Endothelial cell of umbilical vein (primary cell): ENCODE measurements at places on chromosomes 3 and 15. TPM values are rescaled to one million over a fixed set of nuclear protein-coding genes. Genes with fewer than 3 reads are reported as not detected.

GRCh38 chr3:52845157-52845556 lies 10.3 kb upstream of the MUSTN1 start:
- H3K4me3 ChIP-seq, result no peak overlapping the region
- H3K4me1 ChIP-seq, result no peaks in the 10 kb centered on the region
- no peak for DNase-seq
- H3K27ac ChIP-seq, result no peak overlapping the region
- no peaks in the 10 kb centered on the region for H3K36me3 ChIP-seq

DNA sequence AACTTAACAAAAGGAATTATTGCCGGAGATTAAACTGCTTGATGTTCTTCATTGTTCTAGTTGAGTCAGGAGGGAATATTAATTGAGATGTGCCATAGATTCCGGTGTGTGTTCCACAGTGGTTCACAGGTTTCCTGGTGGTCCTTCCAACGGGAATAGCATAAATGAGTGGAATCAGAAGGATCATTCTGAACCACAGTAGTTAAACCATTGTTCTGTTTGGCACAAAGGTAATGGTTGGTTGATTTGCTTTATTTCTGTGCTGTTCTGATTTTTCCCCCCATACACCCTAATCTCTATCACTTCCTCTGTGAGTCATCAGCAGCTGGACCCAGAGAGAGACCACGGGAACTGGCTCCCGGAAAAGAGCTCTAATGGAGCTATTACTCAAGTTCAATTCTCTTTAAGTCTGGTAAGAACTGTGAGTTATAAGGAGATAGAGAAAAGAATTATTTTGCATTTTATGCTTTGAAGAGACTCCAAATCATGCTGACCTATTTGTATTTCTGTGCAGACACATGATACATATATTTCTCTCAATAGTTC lies 627.2 kb downstream of the ZIC1 start:
- H3K4me3 ChIP-seq, result no peak overlapping the region
- H3K27me3 ChIP-seq, result no peaks in the 10 kb centered on the region
- DNase-seq, result peak; percentile 87
- H3K4me1 ChIP-seq, result peaks cover 13% of the 10 kb centered on the region
- H3K27ac ChIP-seq, result peak overlapping the region; percentile 80

DNA sequence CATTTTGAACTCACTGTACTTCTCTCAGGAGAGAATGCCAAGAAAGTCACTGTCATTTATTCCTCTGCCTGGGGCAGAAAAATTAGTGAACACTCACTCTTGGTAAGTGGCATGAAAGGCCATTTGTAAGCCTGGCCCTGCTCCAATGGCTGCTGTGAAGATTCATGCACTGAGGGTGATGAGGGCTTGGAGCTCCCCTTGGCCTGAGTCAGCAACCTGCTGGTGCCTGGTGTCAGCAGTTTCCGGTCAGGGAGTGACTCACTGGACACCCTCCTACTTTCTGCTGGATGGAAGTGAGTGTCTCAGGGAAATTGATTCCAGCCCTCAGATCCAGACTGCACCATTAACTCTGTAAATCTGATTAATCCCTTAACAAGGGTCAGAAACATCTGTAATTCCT lies 37.6 kb downstream of the TRA2B start:
- DNase-seq, result peak; percentile 82
- H3K27ac ChIP-seq, result no peak overlapping the region
- no peaks in the 10 kb centered on the region for H3K27me3 ChIP-seq
- H3K4me1 ChIP-seq, result peaks cover 6% of the 10 kb centered on the region
- no peaks in the 10 kb centered on the region for H3K36me3 ChIP-seq
- H3K4me3 ChIP-seq, result no peak overlapping the region

DNA sequence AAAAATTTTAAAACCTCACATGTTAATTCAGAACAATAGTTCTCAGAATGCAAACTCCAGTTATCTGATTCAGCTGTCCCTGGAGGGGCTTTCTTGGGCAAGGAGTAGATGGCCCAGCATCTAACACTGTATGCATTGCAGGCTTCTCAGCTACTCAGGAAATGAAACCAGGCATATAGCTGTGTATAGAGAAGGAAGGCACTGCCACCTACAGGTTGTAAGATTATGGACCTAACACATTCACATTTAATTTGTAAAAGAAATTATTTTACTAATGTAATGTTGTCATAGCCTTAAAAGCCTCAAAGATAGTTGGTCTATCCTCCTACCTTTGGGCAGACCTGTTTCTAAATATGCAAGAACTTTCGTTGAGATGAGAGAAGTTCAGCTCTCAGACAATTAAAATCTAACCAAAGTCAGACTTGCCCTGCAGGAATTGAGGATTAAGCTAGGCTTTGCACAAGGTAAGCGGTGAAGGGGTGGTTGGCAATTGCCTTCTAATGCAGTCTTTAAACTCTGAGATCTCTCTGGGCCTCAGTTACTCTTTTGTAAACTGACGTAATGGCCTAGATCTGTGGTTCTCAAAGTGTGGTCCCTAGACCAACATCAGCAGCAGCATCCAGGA lies 132.8 kb upstream of the SLC24A5 start:
- peak; percentile 68 for DNase-seq
- H3K27me3 ChIP-seq, result no peaks in the 10 kb centered on the region
- no peak overlapping the region for H3K4me3 ChIP-seq
- H3K4me1 ChIP-seq, result no peaks in the 10 kb centered on the region

DNA sequence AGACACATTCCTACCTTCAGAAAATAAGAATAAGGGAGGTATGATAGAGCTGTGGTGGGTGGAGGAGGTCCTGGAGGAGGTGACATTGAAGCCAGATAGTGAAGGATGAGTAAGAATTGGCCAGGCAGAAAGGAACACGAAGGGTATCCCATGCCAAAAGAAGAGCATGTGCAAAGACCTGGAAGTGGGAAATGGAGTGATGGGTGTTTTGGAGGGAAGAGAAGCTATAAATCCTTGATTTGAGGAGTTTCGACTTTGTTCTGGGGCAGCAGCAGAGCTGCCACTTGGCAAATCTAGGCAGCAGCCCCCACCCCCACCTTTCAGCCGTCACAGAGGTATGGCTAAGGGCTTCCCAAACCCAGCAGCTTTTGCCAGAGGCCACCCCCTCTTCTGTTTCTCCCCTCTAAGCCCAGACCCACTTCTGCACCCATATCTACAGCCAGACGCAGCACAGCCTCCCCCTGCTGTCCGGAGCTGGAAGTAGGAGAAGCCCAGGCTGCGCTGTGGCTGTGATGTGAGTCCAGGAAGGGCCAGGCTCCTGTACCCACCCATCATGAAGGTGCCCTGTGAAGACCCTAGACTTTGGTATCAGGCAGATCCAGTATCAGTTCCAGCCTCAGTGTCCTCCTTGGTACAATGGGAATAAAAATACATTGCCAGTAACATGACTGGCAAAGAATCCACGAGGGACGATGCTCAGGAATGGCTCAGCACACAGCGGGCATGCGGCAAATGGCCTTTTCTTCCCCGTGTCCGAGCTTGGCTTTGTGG lies 188.7 kb upstream of the LINGO1 start:
- peaks cover 37% of the 10 kb centered on the region for H3K27me3 ChIP-seq
- no peak overlapping the region for H3K4me3 ChIP-seq

GRCh38 chr3:125220727-125221429 lies 8.3 kb upstream of the SLC12A8 start:
- no peaks in the 10 kb centered on the region for H3K27me3 ChIP-seq
- H3K36me3 ChIP-seq, result no peaks in the 10 kb centered on the region
- no peak overlapping the region for H3K27ac ChIP-seq
- no peak overlapping the region for H3K4me3 ChIP-seq
- no peaks in the 10 kb centered on the region for H3K4me1 ChIP-seq
- no peak for DNase-seq

- no peaks in the 10 kb centered on the region for H3K36me3 ChIP-seq
- no peak for DNase-seq
- no peak overlapping the region for H3K4me3 ChIP-seq
- H3K4me1 ChIP-seq, result peaks cover 27% of the 10 kb centered on the region
- no peak overlapping the region for H3K27ac ChIP-seq
Measured at GRCh38 chr3:120502116-120502515, 51.3 kb upstream of the FSTL1 start.

- no peak overlapping the region for H3K4me3 ChIP-seq
- peak; percentile 47 for DNase-seq
- no peaks in the 10 kb centered on the region for H3K27me3 ChIP-seq
- peaks cover 6% of the 10 kb centered on the region for H3K4me1 ChIP-seq
- peak overlapping the region; percentile 25 for H3K27ac ChIP-seq
Measured at GRCh38 chr3:25592510-25592968, 72.2 kb downstream of the TOP2B start.

- H3K27ac ChIP-seq, result no peak overlapping the region
- H3K27me3 ChIP-seq, result no peaks in the 10 kb centered on the region
- H3K4me3 ChIP-seq, result no peak overlapping the region
- peak; percentile 14 for DNase-seq
- H3K36me3 ChIP-seq, result peaks cover 33% of the 10 kb centered on the region
- peaks cover 19% of the 10 kb centered on the region for H3K4me1 ChIP-seq
Measured at GRCh38 chr3:184172681-184173373, 1.8 kb upstream of the AP2M1 start.

DNA sequence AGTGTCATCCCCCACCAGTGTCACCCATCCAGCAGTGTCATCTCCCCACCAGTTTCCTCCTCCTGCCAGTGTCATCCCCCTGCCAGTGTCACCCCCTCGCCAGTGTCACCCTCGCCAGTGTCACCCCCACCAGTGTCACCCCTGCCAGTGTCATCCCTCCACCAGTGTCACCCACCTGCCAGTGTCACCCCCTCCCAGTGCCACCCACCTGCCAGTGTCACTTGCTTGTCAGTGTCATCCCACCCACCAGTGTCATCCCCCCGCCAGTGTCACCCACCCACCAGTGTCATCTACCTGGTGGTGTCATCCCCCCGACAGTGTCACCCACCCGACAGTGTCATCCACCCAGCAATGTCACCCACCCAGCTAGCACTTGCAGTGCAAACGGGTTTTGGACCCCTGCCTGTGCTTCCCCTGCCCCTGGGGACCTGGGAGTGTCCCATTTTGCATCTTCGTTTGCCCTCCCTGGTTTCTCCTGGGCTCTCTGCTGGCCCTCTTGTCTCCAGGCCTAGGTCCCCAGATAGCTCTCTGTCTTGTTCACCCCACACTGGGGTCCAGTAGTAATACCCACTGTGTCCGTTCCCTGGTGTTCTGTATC lies 99.8 kb upstream of the PRR20G start:
- H3K27me3 ChIP-seq, result no peaks in the 10 kb centered on the region
- H3K4me1 ChIP-seq, result no peaks in the 10 kb centered on the region

DNA sequence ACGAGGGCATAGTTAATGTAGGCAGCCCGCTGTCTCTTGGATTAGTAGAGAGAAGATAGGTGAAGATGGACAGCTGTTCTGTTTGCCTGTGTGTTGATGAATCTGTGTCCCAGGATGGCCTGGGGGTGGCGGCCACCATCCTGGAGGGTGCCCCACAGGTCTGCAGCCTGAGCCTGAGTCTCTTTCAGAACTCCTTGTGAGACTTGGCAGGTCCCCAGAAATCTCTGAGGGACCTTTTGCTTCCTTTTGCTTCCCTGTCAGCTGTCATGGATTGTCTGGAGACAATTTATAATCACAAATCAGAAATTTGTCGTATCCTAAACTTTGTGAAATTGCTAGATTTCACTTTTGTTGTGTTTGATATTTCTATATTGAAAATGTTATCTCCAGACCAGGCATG lies 17.4 kb downstream of the FAN1 start:
- no peak overlapping the region for H3K27ac ChIP-seq
- no peak overlapping the region for H3K4me3 ChIP-seq
- H3K27me3 ChIP-seq, result no peaks in the 10 kb centered on the region
- H3K4me1 ChIP-seq, result peaks cover 18% of the 10 kb centered on the region
- H3K36me3 ChIP-seq, result peaks cover 5% of the 10 kb centered on the region

DNA sequence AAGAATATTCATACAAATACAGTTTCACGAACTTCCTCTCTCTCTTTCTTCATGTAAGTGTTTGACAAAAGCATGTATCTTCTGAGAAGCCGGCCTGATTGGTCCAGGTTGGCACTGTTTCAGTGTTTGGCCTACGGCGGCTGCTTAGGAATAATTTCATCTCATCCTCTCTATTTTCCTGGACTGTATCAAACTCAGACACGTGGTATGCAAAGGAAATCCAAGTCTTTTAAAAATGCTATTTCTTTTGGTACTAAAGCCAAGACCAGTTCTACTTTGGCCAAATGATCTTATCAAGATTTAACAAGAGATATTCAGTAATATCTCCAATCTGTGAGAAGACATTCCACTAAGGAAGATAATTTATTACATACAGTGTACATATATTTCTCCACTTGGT lies 152.8 kb downstream of the TIGIT start:
- H3K4me3 ChIP-seq, result no peak overlapping the region
- H3K27me3 ChIP-seq, result no peaks in the 10 kb centered on the region
- no peaks in the 10 kb centered on the region for H3K36me3 ChIP-seq
- peak; percentile 11 for DNase-seq
- H3K4me1 ChIP-seq, result peaks cover 16% of the 10 kb centered on the region

DNA sequence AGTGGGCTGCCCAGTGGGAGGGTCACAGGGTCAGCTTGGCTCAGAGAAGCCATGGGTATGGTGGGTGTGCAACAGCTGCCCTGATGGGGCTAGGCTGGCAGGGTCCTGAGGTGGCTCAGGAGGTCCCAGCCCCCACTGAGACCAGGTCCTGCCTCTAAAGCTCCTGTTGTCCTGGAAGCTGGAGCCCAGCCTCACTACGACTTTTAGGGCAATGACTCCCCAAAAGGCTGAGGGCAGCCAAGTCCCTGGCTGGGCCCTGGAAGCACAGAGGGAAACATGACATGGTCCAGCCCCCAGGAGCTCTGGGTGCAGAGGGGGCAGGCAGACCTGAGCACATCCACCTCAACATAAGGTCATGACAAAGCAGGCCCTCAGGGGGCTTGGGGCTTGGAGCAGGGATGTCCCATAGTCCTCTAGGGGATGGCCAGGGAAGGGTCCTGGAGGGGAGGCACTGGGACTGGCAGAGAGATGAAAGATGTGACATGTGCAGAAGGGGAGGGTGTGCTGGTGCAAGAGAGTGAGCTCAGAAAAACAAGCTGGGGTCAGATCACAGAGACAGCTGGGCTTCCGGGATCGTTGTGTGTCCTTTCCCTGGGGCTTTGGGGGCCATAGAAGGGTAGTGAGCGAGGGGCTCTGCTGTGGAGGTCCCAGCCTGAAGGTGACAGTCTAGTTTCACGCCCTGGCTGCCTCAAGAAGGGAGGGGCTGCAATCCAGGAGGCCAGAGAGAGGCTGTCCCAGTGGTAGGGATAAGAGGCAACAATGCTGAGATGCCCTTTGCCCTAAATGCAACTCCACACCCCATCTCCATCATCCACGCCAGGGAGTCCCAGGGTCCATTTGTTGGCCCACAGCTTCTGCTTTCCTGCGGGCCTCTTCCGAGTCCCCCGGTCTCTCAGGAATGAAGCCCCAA lies 639 bp upstream of the ITIH3 start:
- H3K27me3 ChIP-seq, result no peaks in the 10 kb centered on the region
- H3K4me3 ChIP-seq, result no peak overlapping the region
- DNase-seq, result no peak
- no peaks in the 10 kb centered on the region for H3K36me3 ChIP-seq

DNA sequence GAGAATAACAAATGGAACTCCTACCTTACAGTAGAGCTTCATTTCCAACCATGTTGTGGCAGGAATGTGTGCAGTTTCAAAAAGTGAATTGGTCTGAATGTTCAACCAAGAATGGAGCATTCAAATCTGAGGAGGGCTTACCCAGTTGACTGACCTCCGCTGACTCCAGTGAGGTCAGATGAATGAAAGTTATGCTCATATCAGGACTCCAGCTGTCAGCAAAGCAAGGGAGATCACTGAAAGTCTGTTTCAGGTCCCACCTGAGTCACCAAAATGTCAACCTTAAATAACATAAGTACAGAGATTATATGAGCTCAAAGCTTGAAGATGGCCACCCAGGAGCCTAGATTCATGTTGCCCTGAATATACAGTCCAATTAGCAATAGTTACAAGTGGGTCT lies 473.5 kb downstream of the RBMS3 start:
- DNase-seq, result no peak
- H3K36me3 ChIP-seq, result no peaks in the 10 kb centered on the region
- no peak overlapping the region for H3K27ac ChIP-seq
- no peak overlapping the region for H3K4me3 ChIP-seq
- no peaks in the 10 kb centered on the region for H3K27me3 ChIP-seq

The CEP63 gene
- 3.8 and 5.7 TPM in 2 replicates for polyA plus RNA-seq

The MCCC1 gene
- polyA plus RNA-seq, result 7.5 and 9.2 TPM in 2 replicates

The GOLGA8A gene
- 12.3 and 17.8 TPM in 2 replicates for polyA plus RNA-seq

The MSL2 gene
- polyA plus RNA-seq, result 4.3 and 6.7 TPM in 2 replicates

The BFSP2 gene
- polyA plus RNA-seq, result not detected in 2 replicates
